H9 (cell line): ENCODE measurements at places on chromosomes 16 and 17. TPM values are rescaled to one million over a fixed set of nuclear protein-coding genes. Genes with fewer than 3 reads are reported as not detected.
A peak's percentile ranks its signal among the peaks of the same experiment; 100 is the strongest.

PIK3R5 gene
- 1.4 and 1.7 TPM in 2 replicates for total RNA-seq

ZFPM1 gene
- 3.6 and 4.7 TPM in 2 replicates for total RNA-seq

TBC1D3G gene
- total RNA-seq = not detected in 2 replicates

GRCh38 chr16:87541872-87542234, 49.0 kb upstream of the ZCCHC14 start:
- DNase-seq = no peak

GRCh38 chr16:85541181-85541580, 71.9 kb upstream of the GSE1 start:
- DNase-seq = no peak

- peak; percentile 92 for DNase-seq
Observed at GRCh38 chr17:39663688-39664580, 1.2 kb upstream of the TCAP start.

DNA sequence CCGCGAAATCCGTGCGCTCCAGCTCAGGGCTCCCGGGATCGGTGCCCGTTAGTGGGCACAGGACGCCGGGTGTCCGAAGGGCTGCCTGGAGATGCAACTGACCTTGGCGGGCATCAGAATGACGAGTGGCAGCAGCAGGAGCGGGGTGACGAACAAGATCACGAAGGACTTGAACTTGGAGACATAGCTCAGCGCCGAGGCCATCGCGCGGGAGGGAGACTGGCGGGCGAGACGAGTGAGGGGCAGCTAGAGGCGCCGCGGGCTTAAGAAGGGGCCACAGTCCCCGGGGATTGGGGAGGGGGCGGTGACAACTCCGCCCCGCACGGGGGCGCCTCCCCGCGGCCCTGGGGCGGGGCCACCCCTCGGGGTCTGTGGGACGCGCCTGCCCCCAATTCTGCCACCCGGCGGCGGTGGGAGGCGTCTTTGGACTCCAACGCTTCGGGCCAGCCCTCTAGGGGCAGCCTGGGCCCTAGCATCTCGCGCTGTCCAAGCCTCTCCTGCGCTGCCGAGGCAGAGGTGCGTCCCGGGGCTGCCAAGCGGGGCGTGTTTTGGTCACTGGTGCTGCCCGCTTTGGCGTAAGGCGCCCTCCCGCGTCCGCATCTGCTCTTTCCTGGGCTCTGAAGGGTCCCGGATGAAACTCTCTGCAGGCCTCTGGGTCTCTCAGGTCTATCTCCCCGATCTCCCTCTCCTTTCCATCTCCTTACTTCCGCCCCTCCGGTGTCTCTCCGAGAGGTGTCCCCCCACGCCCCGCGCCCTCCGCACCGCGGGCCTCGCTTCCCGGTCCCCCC, at the start of gene SLC13A5:
Gene SLC13A5, minus strand, starts transcription at position 240 of the 788 bp plus-strand sequence. Its CDS starts 36 bp downstream, at position 204.
- peak; percentile 94 for DNase-seq
